ENCODE measurements at places on chromosomes 12 and 14.

GRCh38 chr12:102879144-102879763 lies 37.8 kb downstream of the PAH start:
- peak; percentile 58 for DNase-seq

DNA sequence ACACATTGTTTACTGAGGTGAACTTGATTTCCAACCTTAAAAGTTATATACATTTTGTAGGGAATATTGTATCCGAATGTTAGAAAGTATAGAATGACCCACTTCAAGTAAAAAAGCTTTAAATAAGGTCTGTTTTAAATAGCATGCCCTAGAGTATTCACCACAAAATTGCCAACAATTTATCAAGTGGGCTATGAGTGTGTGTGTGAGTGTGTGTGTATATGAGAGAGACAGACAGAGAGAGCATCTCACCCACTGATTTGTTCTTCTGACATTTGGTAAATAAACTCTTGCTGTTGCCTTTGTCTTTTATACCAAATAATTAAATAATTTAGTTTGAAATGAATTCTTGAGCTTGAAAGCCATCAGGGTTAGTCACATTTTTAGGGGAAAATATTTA lies 29.8 kb upstream of the RAP1B start:
- DNase-seq: no peak

GRCh38 chr12:25983625-25984024 lies 25.1 kb downstream of the RASSF8 start:
- DNase-seq: no peak

- no peak for DNase-seq
Observed at GRCh38 chr14:104171895-104172294, 33.5 kb downstream of the KIF26A start.

DNA sequence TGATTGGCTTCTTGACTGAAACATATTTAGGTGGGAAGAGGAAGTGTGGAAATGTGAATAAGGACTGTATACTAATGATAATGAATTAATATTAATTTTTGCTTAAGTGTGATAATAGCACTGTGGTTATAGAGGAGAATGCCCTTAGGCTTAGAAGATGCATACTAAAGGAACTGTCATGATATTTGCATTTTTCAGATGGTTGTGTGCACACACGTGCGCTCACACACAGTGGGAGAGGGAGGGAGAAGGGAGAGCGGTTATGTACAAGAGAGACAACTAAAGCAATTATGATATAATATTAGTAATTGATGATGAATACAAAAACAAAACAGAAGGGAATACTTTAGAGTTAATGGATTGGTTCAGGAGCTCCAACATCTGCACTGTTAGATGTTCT lies 54.2 kb downstream of the RCOR1 start:
- DNase-seq: no peak

- DNase-seq: no peak
Observed at GRCh38 chr12:110533607-110534006, 31.5 kb downstream of the RAD9B start.

DNA sequence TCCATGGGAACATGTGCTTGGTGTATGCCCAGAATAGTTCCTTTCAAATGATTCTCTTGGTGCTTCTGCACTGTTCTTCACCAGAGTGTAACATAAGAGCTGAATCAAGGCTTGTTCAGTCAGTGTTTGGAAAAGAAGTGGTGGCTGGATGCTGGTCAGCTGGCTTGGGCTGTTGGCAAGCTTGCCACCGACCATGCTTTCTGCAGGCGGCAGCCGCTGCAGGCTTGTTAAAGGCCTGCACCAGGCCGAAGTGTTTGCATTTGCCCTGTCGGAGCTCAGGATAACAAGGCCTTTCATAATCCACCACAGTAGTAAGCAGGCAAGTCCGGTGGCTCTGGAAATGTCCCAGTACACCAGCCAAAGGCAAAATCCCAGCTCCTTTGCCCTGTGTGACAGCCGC lies 26.9 kb downstream of the DAAM1 start:
- peak; percentile 92 for DNase-seq

GRCh38 chr14:106187216-106187615 lies 660.8 kb downstream of the TMEM121 start:
- DNase-seq: no peak

- no peak for DNase-seq
Observed at GRCh38 chr12:1130164-1130563, 139.1 kb downstream of the ERC1 start.

DNA sequence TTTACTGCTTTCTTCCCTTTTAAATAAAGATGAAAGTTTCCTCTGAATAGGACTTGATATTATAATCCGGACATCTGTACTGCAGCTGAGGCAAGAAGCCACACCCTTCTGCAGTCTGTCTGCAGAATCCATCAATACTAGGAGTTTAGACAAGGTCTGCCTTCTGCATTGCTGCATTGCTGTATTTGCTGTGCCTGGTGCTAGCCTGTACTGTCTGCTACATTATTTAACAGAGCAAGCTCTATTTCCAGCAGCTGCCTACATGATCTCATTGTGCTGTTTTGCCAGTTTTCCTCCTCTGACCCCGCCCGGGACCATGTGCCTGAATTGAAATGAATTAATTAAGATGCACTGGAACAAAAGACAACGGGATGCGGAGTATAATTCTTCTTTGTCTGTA lies 1.7 kb downstream of the TUBA1A start:
- peak; percentile 97 for DNase-seq
